ENCODE measurements at places on chromosomes 5 and 9.

DNA sequence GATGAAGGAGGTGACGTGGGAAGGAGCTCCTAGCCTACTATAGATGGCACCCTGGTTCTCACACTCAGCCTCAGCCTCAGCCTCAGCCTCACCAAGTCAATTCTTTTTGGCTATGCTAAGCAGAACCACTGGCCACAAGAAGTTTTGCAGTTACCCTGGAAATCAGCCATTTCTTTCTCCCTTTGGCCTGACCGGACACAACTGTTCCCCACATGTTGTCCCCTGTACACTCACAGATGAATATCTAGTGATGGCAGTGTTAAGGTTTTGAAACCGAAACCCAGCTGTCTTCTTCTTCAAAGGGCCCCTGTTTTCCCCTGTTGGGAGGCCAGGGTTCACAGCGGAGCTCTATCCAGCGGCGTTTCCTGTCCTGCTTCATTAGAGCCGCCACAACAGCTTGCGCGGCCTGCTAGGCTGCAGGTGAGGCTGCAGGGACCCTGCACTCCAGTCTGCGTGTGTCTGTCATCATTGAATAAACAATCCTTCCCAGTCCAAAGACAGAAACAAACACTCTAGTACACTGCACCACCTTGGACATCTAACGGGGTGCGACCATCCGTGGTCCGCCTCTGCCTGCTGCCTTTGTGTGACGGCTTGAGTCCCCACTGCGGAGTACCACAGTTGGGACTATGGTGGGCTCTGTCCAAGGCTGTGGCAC, 250.5 kb downstream of the DENND1A start:
- no peak for DNase-seq

DNA sequence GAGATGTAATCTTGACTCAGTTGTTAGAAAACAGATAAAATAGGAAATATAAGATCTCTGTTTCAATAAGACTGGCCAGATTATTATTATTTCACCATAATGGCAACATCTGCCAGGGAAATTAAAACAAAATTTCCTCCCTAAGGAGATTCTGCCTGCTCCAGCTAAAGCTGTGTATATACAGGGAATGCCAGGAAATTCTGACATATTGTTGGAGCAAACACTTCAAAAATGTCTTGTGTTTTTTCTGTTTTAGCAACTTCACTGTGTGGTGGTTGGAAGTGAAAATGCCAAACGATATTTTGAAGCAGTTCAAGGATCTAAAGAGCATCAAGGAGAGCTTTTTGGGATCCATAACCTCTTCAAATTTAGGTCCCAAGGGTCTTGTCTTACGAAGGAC, 90.8 kb downstream of the ERCC6L2 start:
- DNase-seq, result no peak

DNA sequence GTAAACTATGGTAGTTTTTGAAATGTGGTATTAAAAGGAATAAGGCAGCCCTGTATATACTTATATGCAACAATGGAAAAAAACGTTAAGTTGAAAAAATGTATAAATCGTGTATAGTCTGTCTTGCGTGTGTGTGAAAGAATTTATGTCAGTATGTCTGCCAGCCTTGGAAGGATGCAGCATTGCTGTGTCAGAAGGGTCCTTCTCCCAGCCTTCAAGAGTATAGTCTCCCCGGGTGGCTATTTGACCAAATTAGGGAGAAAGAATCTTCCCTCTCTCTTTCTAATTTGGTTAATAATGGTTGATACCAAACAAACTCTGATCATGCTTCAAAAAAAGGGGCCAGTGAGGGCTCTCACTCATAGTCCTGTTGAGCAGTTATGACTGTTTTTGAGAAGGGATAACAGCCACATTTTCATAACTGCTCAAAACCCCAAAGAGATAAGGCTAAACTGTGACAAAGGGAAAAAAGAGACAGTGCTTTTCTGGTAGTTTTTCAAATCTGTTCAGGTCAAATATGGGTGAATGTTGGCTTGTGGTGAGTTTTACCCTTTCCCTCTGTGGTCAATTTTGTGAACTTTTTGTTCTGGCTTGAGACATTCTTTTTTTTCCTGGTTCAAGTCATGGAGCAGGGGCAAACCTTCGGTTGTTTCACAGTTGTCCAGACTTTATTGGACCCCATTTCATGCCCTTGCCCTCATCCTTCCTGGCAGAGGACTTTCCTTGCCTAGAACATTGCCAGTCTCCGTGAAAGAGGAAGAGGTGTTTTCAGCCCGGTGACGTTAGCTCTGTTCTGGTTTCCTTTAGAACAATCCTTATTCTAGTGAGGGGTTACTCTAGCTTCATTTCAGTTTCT, 21.0 kb downstream of the SNX30 start:
- no peak for DNase-seq

DNA sequence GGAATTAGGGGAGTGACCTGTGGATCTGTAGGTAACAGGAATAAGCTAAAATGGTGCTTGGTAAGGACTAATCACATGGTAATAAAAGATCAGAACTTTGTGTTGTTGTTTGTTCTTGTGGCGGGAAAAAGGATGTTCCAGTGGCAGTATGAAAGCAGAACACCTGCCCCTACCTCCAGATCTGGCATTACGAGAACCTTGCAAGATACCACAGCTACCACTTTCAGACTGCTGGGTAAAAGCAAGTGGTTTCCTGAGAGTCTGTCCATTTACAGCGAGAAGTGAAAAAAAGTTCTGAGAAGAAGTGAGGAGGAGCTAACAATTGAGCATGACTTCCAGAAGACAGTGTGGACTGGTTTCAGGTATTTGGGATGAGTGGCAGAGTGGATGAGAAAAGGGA, 252.5 kb downstream of the TLE4 start:
- no peak for DNase-seq

GRCh38 chr5:61332851-61333320, 828 bp downstream of the ZSWIM6 start:
- no peak for DNase-seq

GRCh38 chr5:93257616-93258015, 323.4 kb downstream of the NR2F1-AS1 start:
- DNase-seq, result no peak

DNA sequence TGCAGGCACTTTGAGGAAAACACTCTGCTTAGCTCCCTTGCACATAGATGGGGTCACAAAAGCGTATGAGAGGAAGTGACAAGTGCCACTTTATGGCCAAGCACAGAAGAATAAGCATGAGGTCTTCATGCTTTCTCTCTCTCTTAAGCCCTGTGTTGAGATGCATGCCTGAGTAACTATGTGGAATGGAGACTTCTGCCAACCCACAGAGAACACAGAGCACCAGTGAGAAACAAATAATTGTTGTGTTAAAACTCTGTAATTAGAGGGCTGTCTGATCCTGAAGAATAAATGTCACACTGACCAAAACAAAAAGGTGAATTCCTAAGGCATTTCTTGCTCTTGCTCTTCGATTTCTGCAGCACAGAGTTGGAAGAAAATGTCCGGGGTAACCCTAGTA, 488.5 kb downstream of the CTNND2 start:
- DNase-seq, result no peak

All from NCI-H1436 treated with DMSO at 0.1 percent for 48 hours (cell line).